ENCODE measurements at places on chromosomes 7 and 10. TPM values are rescaled to one million over a fixed set of nuclear protein-coding genes. Genes with fewer than 3 reads are reported as not detected.

DNA sequence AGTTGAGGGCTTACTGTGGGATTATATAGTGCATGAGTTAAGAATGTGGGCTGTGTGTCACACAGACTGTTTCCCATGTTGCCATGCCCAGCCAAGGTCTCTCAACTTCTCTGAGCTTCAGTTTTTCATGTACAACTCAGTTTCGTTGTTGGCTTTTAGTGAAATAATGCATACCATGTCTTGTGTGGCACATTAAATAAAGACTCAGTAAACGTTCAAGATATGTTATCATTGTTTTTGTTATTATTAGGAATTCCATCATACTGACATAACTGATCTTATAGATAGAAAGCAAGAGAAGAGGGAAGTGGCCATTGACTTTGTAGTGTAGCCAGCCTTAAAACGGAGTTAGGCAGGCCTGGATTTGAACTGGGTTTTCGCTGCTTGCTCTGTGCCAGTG, 2.9 kb downstream of the CDK14 start:
- H3K27ac ChIP-seq = no peak overlapping the region
- H3K27me3 ChIP-seq = no peaks in the 10 kb centered on the region
- H3K36me3 ChIP-seq = no peaks in the 10 kb centered on the region
- DNase-seq = no peak
- no peak overlapping the region for H3K4me3 ChIP-seq

GRCh38 chr7:132453826-132454225, 122.4 kb downstream of the PLXNA4 start:
- no peaks in the 10 kb centered on the region for H3K27me3 ChIP-seq
- H3K4me1 ChIP-seq = no peaks in the 10 kb centered on the region
- H3K4me3 ChIP-seq = no peak overlapping the region
- DNase-seq = no peak

- no peaks in the 10 kb centered on the region for H3K27me3 ChIP-seq
- H3K4me1 ChIP-seq = no peaks in the 10 kb centered on the region
- no peak overlapping the region for H3K27ac ChIP-seq
- H3K4me3 ChIP-seq = no peak overlapping the region
- no peaks in the 10 kb centered on the region for H3K36me3 ChIP-seq
Observed at GRCh38 chr7:86904949-86905834, 154.3 kb downstream of the ELAPOR2 start.

EGR2 gene
- total RNA-seq = not detected

GRCh38 chr10:4353059-4353655, 472.9 kb upstream of the AKR1E2 start:
- no peaks in the 10 kb centered on the region for H3K4me1 ChIP-seq
- DNase-seq = no peak
- H3K27me3 ChIP-seq = no peaks in the 10 kb centered on the region
- H3K36me3 ChIP-seq = no peaks in the 10 kb centered on the region

DNA sequence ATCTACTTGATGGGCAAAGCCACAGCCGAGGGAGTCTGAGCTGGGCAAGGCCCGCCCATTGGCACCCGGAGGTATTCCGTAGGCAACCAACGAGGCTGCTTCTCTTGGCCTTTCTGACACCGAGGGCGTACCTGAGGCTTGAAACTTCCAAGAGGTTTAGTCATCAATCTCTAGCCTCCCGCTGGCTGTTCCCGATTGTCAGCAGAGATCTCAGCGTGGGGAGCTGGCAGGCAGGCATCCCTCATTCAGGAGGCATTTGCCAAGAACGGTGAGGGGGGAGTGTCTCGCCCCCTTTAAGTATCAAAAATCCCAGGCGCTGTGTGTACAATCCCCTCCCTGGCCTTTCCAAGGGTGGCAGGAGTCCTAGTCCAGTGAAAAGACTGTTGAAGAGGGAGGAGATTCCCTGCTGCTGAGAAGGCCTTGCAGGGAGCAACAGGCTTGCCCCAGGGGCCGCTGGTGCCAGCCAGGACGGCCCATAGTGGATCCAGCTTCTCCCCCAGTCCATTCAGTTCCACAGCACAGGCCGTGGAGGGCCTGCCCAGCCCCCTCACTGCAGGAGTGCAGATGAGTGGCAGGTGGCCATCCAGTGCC, 39.7 kb downstream of the OAT start:
- H3K27me3 ChIP-seq = no peaks in the 10 kb centered on the region
- no peaks in the 10 kb centered on the region for H3K4me1 ChIP-seq
- no peak overlapping the region for H3K4me3 ChIP-seq

DNA sequence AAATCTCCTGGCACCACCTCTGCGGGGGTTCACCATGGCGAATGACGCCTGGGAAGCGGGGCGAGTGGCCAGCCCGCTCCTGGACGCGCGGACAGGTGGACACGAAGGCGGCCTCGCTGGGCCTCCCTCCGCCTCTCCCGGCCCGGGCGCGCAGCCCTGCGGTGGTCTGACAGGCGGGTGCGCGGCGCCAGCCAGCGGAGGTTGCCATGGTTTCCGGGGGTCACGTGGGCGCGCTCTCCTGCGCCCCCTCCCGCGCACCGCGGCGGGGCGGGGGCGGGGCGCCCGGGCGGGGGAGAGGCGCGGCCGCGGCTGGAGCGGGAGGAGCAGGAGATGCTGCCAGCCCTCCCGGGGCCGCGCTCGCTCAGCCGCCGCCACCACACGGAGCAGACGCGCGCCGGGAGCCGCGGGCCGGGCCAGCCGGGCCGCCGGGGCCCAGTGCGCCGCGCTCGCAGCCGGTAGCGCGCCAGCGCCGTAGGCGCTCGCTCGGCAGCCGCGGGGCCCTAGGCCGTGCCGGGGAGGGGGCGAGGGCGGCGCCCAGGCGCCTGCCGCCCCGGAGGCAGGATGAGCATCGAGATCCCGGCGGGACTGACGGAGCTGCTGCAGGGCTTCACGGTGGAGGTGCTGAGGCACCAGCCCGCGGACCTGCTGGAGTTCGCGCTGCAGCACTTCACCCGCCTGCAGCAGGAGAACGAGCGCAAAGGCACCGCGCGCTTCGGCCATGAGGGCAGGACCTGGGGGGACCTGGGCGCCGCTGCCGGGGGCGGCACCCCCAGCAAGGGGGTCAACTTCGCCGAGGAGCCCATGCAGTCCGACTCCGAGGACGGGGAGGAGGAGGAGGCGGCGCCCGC, at the start of gene PRKAR2B:
PRKAR2B (plus strand) TSS at position 359 of the 848 bp plus-strand sequence; CDS start at position 562, 203 bp downstream.
- no peaks in the 10 kb centered on the region for H3K4me1 ChIP-seq
- H3K27me3 ChIP-seq = no peaks in the 10 kb centered on the region
- H3K4me3 ChIP-seq = peak within 1 kb of the TSS; percentile 56
- no peaks in the 10 kb centered on the region for H3K36me3 ChIP-seq

DNA sequence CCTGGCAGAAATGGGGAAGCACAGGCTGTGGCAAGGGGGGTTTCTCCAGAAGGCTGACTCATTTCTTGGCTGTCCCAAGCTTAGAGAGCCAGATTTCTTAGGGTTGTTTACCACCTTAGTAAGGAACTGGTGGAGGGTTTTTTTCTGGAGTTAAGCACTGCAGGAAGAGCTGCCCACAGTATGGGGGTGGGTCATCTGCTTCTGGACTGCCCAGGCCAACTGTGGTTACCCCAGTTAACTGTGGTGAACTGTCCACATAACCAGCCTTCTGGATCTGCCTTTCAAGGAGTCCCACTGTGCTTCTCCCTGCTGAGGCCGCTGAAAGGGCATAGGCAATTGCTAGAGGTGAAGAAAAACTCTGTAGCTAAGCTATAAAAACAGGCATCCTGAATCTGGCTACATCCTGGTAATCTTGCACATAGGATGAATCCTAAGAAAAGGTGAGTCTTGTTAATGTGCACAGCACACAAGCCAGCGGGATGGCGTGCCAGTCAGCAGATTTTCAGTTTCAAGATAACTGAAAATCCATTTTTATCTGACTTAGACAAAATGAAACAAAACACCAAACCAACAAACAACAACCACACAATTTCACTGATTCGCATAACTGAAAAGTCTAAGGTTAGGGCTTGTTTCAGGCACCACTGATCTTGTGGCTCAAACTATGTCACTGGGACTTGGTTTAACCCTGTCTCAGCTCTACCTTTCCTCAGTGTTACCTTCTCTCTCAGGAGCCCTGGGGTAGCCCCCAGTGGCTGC, 21.6 kb upstream of the TSPAN33 start:
- no peak overlapping the region for H3K4me3 ChIP-seq
- H3K27ac ChIP-seq = no peak overlapping the region
- no peaks in the 10 kb centered on the region for H3K27me3 ChIP-seq
- DNase-seq = no peak
- no peaks in the 10 kb centered on the region for H3K36me3 ChIP-seq
- H3K4me1 ChIP-seq = no peaks in the 10 kb centered on the region

PTPRZ1 gene
- 0.29 TPM for total RNA-seq

CUZD1 gene
- total RNA-seq = not detected

ANKRD30A gene
- not detected for total RNA-seq

DNA sequence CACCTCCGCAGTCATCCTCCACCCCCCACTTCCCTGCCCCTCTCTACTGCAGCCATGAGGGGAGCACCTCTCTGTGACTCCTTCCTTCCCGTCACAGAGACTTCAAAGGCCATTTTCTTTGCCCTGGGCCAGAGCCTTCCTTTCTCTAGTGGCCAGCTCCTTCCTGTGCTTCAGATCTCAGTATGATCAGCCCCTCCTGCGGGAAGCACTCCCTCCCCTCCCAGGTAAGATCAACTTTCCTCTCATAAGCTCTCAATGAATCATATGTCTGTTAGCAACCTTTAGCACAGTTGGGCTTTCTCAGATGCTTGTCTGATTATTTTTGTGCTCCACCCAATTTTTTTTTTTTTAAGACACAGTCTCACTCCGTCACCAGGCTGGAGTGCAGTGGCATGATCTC, 241.0 kb upstream of the PRSS1 start:
- H3K36me3 ChIP-seq = no peaks in the 10 kb centered on the region
- H3K27me3 ChIP-seq = no peaks in the 10 kb centered on the region
- H3K4me1 ChIP-seq = no peaks in the 10 kb centered on the region
- no peak overlapping the region for H3K27ac ChIP-seq
- no peak overlapping the region for H3K4me3 ChIP-seq
- no peak for DNase-seq

- no peaks in the 10 kb centered on the region for H3K36me3 ChIP-seq
- no peaks in the 10 kb centered on the region for H3K27me3 ChIP-seq
- no peak overlapping the region for H3K4me3 ChIP-seq
- DNase-seq = no peak
- H3K4me1 ChIP-seq = no peaks in the 10 kb centered on the region
Observed at GRCh38 chr7:90298145-90299038, 22.7 kb downstream of the FAM237B start.

All from right lobe of liver (tissue), 6 donors.